SIG-M5 (cell line): ENCODE measurements at places on chromosomes 2 and 18.

DNA sequence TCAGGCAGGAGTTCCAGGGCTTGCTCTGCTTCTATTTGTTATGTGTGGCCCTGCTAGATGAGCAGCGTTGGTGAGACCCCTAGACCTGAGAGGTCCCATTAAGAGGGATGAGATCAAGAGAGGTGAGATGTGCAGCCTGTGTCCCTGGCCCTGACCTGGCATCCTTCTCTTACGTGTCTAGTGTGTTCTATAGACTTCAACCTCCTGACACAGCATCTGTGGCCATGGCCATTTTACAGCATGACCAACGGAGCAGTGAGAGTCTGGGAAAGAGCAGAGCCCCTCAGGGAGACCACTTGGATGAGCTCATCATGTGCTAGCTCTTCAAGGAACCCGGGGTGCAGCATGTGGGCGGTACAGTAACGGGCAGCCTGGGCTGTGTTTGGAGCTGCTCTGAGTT is 32.7 kb upstream of the ASPRV1 start:
- DNase-seq, result no peak

GRCh38 chr18:45221363-45221762 is 393.9 kb upstream of the SLC14A2 start:
- DNase-seq, result no peak

GRCh38 chr2:132965460-132965859 is 295.5 kb upstream of the LYPD1 start:
- DNase-seq, result no peak

DNA sequence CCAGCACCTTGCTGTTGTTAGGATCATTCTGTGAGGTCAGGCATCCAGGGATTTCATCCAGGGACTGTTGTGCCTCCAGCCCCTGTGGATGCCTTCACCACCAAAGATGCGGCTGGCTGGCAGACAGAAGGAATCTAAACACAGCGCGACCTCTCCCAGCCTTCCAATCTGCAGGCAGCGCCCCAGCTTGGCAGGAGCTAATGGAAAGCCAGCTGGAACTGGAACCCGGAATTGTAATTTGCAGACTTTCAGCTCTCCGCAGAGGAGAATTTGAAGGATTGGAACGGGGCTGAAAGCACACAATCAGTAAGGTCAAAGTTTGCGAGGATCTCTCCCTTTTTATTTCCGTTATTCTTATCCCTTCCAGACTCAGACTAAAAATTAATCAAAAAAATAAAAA is 127.8 kb downstream of the TRIB2 start:
- DNase-seq, result no peak

GRCh38 chr18:58458304-58458703 is 170.6 kb downstream of the ALPK2 start:
- no peak for DNase-seq

DNA sequence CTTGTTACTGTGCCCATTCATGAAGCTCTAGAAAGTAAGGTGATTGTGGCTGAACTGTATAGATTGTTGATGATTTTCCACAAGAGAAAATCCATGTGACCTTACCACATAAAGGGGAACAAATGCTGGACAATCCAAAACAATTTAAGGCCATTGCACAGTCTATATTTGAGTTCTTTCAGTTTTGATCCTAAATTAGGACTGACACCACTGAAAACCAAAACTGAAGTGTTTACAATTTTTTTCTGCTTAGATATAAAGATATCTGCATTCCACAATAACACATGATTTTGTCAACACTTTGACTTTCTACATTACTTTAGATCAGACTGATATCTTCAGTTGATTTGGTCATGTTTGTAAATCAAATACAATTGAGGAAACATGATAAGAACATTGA is 123.6 kb upstream of the SLC38A11 start:
- DNase-seq, result no peak

- peak; percentile 73 for DNase-seq
Measured at GRCh38 chr2:30702694-30703093, 104.6 kb downstream of the CAPN13 start.

DNA sequence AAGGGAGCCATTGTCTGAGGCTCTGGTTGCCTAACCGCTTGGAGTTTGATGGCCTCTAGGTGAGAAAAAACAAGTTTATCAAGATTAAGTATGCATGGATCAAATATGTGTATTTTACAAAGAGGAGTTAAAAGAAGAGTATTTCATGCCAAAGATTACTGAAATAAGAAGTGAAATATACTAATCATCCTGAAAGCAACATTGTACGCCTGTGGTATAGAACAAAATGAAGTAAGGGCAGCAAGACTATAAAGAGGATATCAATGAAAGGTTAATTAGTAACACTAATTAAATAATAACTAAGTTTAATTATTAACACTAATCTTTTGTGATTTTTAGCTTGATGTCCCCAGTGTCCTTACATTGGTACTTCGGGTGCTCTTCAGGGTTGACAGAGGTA is 276.7 kb downstream of the CALCRL start:
- DNase-seq, result no peak
